ENCODE measurements at places on chromosomes 2 and 18.
A peak's percentile ranks its signal among the peaks of the same experiment; 100 is the strongest.

- DNase-seq, result peak; percentile 49
Measured at GRCh38 chr18:10006311-10006893, 92.6 kb downstream of the VAPA start.

DNA sequence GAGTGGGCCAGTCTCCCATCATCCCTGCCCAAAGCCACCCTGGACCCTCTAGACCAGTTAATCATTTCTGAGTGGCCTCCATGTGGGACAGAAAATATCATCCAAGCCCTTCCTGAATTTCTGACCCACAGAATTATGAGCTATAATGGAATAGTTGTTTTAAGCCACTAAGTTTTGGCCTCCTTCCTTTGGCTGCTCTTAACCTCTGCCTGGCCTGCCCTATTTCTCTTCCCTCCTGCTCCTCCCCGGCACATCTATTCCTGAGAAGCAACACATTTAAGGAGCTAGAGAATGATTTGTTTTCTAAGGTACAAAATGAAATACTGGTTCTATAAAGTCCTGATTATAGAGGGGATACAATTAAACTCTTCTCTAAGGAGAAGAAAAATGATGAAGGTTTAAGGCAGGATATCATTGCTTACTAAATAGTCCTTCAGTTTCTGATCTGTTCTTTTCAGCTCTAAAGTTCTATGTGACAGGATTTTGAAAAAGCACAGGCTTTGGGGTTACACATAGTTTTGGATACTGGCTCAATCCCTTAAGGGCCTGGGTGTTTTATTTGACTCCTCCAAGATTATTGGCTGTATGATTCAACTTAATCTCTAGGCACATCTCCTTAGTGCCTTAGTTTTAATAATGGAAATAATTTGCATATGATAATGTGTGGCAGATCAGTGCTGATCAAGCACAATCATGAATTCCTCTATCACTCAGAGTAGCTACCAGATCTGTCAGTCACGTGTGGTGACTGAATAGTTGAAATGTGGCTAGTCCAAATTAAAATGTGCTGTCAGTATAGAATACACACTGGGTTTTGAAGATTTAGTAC lies 240.3 kb downstream of the VAPA start:
- no peak for DNase-seq

GRCh38 chr2:158647436-158648231 lies 147.5 kb upstream of the DAPL1 start:
- DNase-seq, result no peak

DNA sequence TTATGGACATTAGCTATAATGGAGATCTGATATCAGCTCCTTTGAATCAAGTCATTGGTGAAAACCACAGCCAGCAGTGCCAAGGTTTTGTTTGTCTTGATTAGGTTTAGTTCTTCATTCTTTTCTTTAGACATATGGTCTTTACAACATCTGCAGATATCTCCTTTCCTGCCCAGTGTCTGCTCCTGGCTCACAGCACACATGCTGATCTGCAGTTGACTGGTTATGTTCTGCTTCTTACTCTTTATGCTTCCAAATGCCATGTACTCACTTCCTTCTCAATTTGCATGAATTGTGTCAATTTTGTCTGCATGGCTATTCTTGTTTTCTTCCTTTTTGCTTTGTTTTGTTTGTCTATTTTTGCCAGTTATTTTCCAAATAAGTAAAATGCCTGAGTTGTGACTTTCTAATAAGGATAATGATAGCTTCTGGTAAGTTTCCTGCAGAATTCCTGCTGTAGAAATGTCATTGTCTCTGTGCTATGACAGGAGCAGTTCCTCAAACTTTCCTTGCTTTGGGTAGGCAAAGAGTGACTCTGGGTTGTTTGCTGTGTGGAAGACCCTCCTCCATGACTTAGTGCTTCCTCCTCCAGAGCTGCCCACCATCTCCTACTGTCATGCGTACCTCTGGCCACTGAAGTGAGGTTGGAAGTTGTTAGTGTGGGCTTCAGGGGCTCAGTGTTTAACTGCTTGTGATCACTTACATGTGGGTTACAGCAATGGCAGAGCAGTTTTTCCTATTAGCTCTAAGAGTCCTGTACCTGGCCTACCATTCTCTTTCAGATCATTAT lies 8.2 kb downstream of the ARHGAP25 start:
- DNase-seq, result no peak

DNA sequence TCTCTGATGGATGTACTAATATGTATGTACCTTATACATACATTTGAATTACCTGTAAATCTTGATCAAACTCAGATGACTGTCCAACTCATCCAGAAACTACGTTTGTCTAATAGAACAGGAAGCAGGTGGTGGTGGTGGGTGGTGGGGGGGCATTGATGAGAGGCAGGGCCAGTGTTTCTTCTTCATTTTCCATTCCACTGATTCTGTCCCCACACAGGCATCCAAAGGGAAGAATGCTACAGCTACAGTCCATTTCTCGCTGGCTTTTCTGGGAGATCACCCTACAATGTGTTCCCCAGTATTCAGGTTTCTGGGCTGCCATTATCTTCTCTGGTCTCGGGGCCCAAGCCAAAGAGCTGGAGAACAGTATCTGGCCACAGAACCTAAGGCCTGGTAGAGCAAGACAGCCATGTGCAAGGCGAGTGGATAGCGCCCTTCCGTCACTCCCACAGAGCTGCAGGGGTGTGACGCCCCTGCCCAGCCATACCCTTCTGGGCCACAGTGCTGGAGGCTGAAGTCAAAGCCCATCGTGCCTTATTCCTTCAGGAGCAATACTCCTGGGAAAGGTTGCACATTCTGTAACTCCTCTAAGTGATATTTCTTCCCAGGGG lies 54.5 kb downstream of the BCL11A start:
- no peak for DNase-seq

DNA sequence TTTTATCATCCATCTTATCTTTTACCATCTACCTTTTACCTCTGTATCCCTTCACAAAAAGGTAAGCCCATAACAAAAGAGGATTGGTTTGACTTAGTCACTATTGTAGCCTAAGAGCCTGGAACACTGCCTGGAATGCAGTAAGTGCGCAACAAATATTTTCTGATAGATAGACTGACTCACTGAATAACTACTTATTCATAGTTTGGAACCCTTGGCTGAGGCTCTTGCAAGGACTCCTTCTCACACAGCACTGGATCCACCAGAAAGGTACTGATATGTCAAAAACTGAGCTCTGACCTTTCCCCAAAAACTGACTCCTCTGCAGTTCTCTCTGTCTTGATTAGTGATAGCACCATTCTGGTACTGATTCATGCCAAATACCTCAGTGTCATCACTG lies 426.7 kb downstream of the SETBP1 start:
- DNase-seq, result no peak

DNA sequence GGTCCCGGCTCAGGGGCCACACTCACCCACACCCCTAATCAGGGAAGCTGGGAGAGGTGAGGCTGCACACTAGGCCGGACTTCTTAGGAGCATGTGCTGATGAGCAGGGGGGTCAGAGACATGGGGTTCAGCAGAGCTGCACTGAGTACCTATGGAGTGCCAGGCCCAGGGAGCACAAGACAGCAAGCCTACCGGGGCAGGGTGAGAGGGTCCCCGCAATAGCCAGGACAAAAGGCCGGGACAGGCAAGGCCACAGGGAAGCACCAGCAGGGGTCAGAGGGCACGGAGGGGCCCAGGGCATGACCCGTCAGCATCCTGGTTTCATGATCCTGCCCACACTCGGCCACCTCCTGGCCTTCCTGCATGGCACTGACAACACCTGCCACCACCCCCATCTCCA lies 73.5 kb downstream of the TNS1 start:
- DNase-seq, result no peak

DNA sequence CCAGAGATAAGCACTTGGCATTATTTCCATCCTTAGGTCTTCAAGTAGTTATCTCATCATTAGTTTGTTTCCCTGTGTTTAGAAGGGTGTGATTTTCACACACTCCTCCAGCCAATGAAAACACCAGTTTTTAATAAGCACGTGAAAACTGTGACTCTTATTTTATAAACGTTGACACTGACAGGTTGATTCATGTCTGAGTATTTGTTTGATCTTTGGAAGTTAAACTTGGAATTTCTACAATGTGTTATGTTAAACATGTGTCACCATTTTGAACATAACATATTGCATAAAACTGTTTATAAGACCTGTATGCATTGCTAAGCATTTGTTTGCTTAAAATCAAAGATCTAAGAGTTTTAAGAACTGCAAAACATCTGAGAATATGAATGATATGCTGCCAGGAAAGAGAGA lies 27.6 kb downstream of the SLC40A1 start:
- DNase-seq, result no peak

DNA sequence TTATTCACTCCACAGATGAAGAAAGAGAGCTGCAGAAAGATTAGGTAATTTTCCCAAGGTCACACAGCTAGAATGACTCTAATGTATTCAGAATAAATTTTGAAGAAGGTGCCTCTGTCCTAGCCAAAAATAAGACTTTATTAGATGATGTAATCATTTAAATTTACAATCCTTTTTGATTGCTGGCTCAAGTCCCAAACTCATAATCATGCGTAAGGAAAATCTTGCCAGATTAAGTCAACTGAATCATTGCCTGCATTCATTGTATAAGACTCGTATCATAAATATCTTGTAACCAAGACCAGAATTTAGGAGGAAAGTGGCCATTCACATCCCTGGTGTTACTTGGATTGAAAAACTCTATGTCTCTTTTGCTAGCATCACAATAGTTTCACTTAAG lies 53.1 kb upstream of the STK39 start:
- DNase-seq, result no peak

GRCh38 chr2:57549642-57550102 lies 496.9 kb upstream of the VRK2 start:
- no peak for DNase-seq

DNA sequence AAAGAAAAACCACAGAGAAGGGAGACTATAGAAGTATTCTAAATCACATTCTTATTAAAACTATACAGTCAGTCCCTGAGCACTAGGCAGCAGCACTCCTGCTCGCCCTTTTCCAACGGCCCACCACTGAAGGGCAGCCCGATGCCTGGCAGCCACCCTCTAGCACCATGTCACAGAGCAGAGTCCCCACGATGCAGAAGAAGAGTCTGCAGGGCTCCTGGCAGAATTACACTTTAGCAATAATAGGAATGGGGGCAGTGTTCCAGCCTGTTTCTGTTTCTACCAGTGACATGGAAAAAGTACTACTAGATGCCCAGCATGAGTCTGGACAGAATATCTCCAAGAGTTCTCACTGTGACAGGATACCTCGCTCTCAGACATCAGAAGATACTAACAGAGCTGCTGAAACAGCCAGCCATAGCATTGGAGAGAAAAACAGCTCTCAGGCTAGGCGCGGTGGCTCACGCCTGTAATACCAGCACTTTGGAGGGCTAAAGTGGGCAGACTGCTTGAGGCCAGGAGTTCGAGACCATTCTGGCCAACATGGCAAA lies 87.6 kb downstream of the C2orf74 start:
- no peak for DNase-seq

DNA sequence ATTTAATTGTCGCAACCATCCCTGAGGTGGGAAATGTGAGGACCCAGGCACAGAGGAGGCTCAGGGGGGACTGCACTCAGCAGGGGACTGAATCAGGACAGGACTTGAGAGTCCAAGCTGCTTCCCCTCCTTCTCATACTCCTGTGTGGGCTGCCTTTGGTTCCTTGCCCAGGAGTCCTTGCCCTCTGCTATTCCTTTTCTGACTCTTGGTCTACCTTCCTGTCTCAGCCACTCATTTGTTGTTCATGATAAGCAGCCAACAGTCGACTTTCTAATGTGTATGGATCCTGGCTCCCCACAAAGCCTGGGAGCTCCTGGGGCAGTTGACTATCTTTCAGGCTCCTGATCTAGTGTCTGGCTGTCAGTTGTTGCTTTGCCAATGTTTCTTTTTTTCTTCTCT lies 28.3 kb downstream of the GATA6 start:
- no peak for DNase-seq

DNA sequence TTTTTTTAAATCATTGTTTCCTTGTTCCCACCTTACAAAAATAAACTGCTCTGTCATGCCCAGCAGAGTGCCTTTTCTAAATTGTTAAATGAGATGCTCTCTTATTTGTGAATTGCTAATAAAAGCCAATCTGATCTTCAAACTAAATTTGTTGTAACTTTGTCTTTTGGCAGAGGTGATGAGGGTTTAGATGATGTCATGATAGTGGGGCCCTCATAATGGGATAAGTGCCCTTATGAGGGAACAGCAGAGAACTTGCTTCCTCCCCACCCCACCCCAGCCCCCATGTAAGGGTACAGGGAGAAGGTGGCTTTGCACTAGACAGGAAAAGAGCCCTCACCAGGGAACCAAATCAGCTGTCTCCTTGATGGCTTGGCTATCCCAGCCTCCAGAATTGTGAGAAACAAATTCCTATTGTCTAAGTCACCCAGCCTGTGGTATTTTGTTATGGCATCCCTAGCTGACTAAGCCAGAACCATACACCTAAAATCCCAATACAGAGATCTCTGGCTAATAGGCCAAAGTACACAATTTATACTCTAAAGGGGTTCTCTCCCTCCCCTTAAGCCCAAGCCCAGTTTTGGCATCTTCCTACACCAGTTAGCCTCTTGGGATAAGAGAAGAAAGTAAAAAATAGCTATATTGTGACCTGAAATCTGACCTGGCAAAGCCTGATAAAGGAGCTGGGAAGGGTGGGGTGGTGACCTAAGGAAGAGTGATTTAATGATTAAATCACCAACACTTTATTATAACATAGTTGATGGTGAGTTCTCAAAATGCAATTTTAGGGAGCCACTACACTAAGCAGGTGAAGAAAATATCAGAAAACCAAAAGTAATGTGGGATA lies 40.3 kb upstream of the HNRNPA3 start:
- no peak for DNase-seq

- no peak for DNase-seq
Measured at GRCh38 chr18:28768791-28769768, 592.1 kb upstream of the CDH2 start.

DNA sequence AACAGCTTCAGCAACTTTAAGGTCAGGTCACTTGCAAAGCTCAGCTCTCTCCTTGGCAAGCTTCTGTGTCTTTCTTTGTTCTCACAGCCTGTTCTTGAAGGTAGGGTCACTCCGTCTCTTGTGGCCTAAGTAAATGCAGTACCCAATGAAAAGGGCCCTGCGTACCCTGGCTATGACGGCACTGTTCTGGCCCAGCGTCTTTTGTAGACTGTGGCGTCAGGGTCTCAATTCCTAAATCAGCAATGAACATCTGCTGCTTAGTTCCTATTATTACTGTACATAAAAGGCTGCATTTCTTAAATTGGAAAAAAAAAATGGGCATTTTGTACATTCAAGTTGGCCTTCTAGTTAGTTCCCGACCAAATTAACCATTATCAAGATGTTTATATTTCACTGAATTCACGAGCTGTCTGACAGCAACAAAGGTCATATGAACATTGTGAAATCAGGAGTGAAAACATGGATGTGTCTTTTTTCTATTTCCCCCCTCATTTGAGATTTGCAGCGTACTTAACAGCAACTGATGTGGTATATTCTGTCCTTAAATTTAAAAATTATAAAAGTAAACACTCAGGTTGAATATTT lies 17.0 kb upstream of the MTCL1 start:
- DNase-seq, result no peak

- no peak for DNase-seq
Measured at GRCh38 chr18:13051159-13051558, 60.0 kb downstream of the CEP192 start.

DNA sequence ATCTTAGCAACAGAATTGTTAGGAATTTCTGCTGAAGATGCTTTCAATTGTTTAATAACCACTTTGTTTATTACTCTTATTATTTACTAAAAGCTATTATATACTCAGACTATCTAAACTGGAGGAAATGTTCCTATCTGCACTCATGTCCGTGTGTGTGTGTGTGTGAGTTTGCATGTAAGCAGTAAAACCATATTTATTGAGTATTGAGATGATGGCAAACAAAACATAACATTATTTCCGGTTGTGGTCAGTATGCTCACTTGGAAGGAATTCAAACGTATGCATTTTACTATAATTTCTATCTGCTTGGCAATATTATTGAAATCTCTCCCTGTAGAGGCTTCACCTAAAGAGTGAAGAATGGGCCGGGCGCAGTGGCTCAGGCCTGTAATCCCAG lies 43.0 kb upstream of the ZNF804A start:
- no peak for DNase-seq
